Hematopoietic multipotent progenitor cell treated with erythropoietin and hydrocortisone succinate and interleukin-3 and kit ligand, for 8 days (in vitro differentiated cells): ENCODE measurements at places on chromosomes 2 and 18.

- DNase-seq = no peak
These were observed 117.3 kb downstream of the FEZ2 start for GRCh38 chr2:36480636-36481035.

GRCh38 chr2:15260196-15260595 is 300.9 kb downstream of the NBAS start:
- no peak for DNase-seq

DNA sequence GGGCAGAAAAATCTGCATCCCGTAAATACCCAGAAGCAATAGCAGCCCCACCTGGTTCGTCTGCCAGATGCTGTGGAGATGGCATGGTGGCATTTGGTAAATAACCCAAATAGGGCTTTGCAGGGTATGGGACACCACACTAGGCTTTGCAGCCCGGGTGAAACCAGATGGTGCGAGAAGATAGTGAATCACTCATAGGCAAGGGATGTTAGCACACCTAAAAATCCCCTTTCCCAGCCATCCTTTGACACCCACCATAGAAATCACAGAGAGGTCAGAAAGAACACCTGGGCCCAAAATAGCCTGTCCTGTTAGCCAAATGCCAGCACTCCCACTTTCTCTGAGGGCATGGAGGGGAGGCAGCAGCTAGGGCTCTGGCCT is 47.6 kb downstream of the BCL11A start:
- DNase-seq = peak; percentile 60

- no peak for DNase-seq
These were observed 7.1 kb downstream of the MFSD6 start for GRCh38 chr2:190415251-190415650.

- no peak for DNase-seq
These were observed 291.2 kb downstream of the ALPK2 start for GRCh38 chr18:58337686-58338085.

DNA sequence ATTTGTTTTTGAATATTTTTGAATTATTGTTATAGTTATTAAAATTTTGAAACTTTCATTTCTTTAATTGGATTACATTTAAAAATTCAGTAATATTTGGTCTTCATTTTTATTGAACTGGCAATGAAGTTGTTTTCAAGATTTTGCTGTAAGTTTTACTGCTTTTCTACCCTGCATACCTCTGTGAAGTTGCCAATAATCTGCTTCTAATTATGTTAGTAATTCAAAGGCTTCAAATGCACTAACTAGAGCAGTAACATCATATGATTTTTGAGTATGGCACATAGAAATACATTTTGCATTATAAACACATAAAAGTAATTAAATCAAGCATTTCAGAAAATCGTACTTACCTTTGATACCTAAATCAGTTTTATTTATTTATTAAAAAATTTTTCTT is 40.3 kb upstream of the FAM171B start:
- no peak for DNase-seq

GRCh38 chr18:67634631-67635338 is 118.3 kb upstream of the DSEL start:
- no peak for DNase-seq
